Stimulated activated CD4-positive, alpha-beta T cell treated with anti-CD3 and anti-CD28 coated beads, Interleukin-15, amount 100 ng/mL, for 1 hour (primary cell): ENCODE measurements at places on chromosomes 7 and 10.

- DNase-seq = no peak
Observed at GRCh38 chr10:11866199-11866925, 43.2 kb downstream of the PROSER2 start.

DNA sequence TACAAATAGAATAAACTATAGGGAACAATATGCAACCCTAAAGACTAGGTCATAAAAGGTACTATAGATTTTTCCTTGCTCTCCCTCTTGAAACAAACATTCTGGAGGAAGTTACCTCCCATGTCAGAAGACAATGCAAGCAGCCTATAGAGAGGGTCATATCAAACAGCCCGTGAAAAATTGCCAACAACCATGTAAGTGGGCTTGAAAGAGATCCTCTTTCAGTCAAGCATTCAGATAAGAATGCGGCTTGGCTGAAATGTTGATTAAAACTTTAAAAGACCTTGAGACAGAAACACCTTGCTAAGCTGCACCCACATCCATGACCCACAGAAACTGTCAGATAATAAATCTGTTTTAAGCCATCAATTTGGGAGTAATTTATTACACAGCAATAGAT, 526.6 kb upstream of the GHITM start:
- no peak for DNase-seq

- DNase-seq = no peak
Observed at GRCh38 chr10:80122110-80122710, 10.3 kb upstream of the PLAC9 start.

DNA sequence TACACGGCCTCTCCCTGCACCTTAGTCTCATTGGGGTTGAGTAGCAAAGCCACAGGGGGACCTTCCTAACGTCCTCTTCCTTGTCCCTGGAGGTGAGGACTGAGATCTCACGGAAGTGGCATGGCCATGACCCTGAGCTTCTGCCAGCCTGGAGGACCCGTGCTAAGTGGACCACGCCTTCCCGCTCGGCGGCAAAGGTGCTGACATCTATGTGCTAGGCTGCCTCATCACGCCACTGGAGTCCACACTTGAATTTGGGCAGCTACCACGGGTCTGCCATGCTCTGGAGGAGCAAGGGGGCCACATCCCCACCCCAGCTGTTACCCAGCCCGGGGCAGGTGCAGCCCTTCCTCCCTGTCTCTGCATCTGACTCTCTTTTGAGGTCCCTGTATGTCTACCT, 15.3 kb downstream of the GHRHR start:
- no peak for DNase-seq

- DNase-seq = no peak
Observed at GRCh38 chr7:72538147-72538546, 126.0 kb upstream of the CALN1 start.

DNA sequence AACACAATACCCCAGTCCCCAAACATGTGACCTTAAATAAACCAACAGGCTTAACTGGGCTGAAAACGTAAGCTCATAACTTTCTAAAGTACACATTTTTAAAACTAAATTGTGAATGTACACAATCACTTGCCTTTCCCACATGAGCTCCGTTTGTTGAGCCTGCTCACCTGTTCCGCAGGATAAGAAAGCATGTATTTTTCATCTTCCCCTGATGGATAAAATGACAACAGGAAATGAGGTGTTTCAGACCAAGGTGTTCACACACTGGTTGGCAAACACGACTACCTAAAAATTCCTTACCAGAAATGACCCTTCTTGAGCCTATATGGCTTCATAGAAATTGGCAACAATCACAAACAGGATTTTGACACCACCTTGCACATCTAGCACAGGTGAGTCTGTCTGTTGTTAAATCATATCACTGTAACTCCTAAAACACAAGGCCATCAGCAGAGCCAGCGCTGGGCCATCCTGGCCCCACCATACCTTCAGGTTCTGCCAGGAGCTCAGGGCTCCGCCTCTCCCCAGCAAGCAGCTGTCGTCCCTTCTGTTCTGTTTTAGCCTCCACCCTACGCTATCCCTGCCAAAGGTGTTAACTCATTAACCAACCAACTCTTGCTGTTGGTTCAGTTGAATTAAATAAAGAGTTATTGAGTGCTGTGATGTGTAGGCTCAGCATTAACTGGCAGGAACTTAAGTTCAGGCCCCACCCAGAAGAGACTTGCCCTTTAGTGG, 73.6 kb upstream of the RNF32 start:
- DNase-seq = no peak

- DNase-seq = peak; percentile 22
Observed at GRCh38 chr10:62732841-62733653, 71.5 kb upstream of the ADO start.

DNA sequence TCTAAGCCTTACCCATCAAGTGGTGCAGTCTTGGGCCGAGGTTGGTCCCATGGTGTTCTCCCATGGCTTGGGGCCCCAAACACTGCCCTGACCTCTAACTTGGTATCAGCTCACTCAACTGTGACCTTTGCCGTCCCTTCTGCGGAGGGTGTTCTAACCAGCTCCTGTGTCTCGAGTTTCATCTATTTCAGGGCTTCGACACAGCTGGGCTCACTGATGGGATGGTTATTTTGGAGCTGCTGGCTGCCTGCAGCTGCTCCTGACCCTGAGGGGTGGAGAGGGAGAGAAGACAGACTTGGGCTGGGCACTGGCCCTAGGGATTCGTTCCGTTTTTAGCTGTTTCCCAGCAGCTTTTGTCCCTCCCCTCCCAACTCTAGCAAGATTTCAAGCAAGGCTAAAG, 86.9 kb downstream of the NEURL1 start:
- DNase-seq = no peak

DNA sequence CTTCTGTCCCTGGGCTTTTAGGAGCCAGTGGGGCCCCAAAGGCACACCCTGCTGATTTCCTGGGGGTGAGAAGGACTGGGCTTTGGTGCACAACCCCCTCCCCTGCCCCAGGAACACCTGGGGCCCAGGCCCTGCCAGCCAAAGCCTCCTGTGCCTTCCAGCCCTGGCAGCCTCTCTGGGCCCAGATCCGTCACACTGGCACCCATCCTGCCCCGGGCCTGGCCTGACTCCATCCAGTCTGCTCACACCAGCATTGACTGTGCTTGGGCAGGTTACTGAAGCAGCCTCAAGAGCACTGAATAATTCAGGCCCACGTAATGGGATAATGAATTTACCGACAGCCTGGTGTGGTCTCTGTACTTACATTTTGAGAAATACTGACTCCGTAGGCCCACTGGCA, 12.0 kb upstream of the COMTD1 start:
- no peak for DNase-seq

GRCh38 chr7:148882192-148882591, 1.9 kb downstream of the EZH2 start:
- DNase-seq = no peak
